Left colon (tissue), 2 donors: ENCODE measurements at places on chromosomes 16 and 17.

DNA sequence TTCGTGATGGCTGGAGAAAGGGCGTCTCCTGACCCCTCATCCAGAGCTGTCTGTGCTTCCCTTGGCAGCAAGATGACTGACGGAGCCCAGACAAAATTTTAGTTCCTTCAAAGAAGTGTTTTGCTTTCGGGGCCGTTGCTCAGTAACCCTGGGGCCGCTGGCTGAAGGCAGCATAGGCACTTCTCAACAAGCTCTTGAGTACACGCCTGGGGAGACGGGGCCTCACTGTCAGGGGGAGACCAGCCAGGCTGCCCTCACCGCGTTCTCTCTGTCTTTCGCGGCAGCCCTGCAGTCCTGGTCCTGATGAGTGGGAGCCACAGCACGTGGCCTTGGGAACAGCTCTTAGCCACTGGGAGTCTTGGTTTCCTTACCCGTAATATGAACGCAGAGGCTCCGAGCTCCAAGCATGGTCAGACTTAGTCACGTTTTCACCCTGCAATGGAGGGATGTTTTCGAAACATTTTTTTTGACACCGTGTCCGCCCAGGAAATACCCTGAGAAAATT is 86.0 kb downstream of the IRF8 start:
- peak; percentile 46 for DNase-seq

GRCh38 chr17:31692027-31692426 is 167.0 kb downstream of the COPRS start:
- DNase-seq: no peak

DNA sequence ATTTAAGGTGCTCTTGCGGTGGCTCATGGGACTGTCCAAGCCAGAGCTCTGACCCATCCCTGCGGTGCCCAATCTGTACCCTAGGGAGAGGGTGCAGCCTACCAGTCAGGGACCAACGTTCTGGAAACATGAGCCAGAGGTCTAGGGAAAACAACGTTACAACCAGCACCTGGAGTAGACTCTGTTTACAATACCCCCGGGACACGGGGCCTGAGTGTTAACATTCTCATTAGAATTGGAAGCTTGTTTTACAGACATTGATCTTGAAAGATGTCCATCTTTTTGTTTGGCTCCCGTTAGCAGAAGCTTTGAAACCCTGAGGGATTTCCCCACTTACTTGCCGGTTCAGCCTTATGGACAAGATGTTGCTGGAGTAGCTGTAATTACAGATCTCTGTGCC is 6.9 kb downstream of the WIPI1 start:
- DNase-seq: no peak

DNA sequence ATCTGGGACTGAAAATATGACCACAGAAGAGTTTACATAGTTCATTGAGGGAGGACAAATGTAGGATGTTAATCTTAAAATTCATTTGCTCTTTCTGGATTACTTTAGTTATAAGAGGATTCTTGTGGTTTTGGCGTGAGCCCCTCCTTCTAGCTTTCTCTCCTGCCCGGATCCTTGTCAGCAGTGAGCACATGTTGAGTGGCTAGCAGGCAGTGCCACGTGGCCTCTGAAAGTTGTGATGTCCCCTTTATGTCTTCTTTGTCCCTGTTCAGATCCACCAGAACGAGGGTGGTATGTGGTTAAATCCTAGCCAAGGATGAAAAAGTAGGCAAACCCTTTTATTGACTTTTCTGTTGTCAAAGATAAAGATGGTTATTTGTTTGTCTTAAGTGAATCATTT is 83.8 kb downstream of the GNAO1 start:
- DNase-seq: no peak

DNA sequence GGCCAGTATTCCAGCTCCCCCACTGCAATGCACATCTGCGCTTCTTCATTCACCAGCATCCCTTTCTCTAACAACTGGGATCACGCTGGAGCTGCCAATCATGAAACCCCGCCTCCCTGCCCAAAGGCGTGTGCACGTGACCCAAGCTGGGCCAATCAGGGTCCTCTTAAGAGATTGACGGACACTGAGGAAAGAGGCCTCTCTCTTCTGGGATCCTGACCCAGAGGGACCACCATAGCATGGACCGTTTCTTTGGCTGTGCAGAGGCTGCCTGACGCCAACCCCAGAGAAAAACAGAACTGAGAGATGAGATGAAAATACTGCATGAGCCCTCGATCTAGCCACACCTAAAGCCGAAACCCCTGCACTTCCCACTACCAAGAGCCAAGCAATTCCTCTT is 32.0 kb downstream of the COTL1 start:
- no peak for DNase-seq

- DNase-seq: no peak
These were observed 36.7 kb downstream of the CCDC57 start for GRCh38 chr17:82175951-82176350.

- DNase-seq: no peak
These were observed 145.0 kb downstream of the CCDC182 start for GRCh38 chr17:57600074-57600473.

GRCh38 chr16:46947900-46948547 is 25.4 kb downstream of the DNAJA2 start:
- DNase-seq: no peak

DNA sequence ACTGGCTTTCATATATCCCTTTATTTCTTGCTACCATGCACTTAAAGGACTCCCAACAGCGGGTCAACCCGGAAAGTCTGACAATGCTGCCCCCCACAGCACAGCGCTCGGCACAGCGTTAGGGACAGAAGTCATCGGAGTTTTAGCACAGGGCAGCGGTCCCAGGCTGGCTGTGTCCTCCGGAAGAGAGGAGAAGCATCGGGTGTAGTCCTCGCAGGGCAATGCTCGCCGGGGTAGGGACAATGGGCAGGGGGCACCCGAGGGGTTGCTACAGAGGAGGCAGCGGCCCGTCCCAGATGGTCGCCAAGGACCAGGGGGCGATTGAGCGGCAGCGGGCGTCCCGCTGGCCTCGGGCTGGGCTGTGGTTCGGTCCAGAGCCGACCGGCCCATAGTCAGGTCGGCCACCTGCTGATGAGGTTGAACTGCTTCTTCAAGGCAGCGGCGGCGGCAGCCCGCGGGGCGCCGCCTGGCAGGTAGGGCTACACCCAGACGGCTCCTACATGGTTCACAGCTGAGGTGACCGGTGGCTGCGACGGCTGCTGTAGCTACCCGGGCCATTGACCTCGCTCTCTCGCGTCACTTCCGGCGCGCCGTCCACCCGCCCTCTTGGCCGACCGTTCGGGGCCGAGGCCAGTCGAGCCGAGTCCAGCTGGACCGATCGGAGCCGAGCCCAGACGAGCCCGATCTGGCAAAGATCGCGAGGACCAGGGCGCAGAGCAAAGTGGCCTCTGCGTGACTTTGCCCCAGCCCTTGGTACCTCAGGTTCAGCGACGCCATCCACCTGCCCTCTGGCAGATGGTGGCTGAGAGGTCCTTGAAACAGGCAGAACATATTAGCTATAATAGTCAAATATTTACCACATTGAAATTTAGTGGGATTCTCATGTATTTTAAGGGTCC is 4.7 kb upstream of the LCMT1 start:
- peak; percentile 96 for DNase-seq

GRCh38 chr16:58652741-58653140 is 23.1 kb upstream of the CNOT1 start:
- DNase-seq: no peak

- DNase-seq: no peak
These were observed 6.5 kb upstream of the CARD14 start for GRCh38 chr17:80163336-80163735.

DNA sequence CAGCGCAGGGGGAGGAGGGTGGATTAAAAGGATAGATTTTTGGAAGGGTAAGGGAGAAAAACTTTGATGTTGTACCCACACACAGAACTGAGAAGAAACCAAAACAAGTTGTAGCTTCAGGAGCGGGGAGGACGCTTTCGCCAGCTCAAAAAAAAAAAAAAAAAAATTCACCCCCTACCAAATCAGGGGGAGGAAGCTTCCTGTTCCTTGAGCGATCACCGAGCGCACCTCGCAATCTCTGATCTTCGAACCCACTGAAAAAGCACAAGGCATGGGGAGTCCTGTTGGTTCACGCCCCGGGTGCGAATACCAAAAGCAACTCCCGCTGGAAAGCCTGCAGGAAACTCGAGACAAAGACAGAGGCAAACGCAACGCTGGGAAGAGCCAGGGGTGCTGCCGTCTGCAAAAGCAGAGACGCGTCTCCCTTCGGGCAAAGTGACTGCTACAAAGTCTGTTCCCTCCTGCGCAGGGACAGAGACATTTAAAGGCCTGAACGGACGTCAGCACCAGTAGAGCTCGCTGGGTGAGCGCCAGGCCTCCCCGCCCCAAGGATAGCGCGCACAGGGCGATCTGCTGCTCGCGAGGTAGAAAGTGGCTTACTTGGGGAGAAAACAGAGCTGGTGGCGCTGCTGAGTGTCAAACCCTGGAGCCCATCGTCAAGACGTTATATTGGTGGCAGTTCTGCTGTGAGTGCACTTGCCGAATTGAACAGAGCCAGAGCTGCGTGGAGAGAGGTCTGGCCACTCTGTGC is 190.4 kb downstream of the USP22 start:
- DNase-seq: no peak

GRCh38 chr16:15854906-15855703 is 1.7 kb downstream of the MYH11 start:
- peak; percentile 42 for DNase-seq

DNA sequence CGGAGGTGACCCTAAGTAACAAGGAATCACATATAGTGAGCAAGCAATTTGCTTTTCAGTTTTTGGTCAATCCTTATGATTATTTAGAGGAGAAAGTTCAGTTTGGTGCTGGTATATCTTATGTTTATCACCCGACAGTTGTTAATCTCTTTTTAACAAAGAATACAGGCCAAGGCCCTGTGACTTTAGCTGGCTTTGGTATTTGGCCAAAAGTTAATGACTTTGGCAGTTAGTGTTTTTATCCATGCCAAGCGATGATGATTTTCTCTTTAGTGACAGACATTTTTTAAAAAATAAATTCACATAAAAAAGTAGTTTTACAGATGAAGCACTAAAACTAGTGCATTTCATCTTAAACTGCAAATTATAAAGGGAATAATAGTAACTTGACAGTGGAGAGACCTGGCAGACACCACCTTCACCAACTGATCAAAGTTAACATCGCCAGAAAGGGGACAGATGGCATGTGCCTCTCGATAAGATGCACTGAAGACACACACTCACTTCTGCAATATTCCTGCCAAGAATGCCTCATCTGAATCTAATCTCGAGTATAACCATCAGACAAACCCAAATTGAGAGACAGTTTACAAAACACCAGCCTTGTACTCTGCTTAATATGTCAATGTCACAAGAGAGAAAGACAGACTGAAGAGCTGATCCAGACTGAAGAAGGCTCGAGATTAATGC is 6.9 kb downstream of the DEXI start:
- DNase-seq: no peak

GRCh38 chr17:35235917-35236316 is 7.0 kb upstream of the SLFN5 start:
- no peak for DNase-seq

DNA sequence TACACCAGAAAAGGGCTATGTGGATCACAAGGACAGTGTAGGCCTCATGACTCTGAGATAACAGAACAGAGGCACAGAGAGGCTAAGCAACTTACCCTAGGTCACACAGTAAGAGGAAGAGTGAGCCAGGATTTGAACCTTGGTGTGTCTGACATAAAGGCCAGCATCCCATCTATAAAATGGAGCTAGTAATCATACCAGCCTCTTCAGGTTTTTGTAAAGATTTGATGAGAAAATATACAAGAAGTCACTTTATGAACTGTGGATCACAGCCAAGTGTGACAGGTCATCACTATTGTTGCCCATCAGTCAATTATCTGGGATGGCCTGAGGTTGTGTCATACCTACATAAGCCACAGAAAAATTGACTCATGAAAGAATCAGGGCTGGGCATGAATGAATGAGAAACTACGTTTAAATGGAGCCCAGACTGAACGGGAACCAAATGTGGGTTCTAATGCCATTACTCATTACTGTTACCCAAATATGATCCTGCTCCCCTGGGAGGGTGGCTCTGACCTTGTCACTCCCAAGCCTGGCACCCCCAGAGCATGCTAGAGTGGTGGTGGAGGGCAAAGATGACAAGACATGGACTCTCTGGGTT is 21.0 kb downstream of the FBXO39 start:
- no peak for DNase-seq

GRCh38 chr16:2595393-2596205 is 57.8 kb downstream of the PDPK1 start:
- no peak for DNase-seq

DNA sequence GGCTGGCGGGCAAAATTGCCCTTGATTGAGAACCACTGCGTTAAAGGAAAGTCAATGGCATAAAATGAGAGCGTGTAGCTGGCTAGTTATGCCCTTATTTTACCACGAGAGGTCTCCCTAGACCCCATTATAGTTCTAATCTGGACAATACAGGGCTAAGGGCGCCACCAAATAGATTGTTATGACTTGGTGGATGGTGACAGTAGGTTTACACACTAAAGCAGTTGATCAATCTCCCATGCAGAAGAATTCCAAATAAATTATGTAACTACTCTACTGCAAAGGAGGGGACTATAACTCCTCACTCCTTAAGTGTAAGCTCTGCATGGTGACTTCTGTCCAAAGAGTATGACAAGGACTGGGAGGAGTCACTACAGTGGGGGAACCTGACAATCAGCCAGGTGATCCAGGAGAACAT is 20.4 kb upstream of the YPEL2 start:
- DNase-seq: no peak

GRCh38 chr17:21194226-21194625 is 19.7 kb downstream of the TMEM11 start:
- DNase-seq: no peak

DNA sequence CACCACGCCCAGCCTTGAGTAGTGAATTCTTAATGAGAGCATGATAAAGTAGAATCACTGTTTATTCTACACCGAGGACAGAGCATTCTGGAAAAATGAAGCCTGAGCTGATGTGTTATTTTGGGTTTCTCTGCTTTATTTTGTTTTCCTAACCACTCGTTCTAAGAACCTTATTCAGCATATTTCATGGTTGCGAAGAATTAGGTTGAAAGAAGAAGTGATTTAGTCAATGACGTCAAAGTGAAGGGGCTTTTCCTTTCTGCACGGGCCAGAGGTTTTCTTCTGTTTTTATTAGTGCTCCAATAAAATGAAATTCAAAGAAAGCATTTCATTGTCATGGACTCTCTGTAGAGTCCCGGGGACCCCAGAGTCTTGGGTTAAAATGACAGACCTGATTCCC is 178.5 kb downstream of the MAF start:
- DNase-seq: no peak
